ENCODE measurements at places on chromosomes 13 and 19.

DNA sequence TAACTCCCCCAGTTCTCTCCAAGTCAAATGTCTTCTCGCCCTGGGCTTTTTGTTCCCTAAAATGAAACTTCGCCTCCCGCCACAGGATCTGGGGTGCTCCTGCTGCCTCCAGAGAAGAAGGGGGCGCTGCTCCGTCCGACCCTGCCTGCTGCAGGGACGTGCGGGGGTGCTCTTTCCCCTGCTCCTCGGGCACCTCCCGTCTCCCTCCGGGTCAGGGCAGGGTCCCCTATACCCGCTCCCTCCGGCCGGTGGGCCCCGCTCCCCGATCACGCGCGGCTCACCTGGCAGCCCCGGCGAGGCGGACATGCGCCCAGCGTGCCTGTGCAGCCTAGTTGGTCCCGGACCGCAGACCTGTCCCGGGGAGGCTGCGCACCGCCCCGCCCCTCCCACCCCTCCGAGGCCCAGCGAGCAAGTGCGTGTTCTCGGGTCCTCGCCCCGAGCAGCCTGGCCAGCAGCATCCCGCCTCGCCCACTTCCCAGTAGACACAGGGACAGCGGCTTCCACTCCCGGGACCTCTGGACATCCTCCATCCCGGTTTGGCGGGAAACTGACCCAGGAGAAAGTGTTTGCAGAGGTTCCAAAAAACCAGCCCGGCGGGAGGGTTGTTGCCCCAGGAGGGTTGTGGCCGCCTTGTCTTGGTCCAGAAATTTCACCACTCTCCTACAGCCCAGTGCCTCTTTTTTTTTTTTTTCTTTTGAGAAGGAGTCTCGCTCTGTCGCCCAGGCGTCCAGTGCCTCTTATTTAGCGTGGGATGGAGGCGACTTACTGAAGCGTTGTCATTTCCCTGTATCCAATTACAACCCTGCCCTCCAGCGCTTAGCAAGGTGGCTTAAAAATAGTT lies at the start of gene OXGR1:
OXGR1 (minus strand) TSS at position 460 of the 841 bp plus-strand sequence. CDS start 6,717 bp downstream, outside the sequence.
- no peak for DNase-seq

DNA sequence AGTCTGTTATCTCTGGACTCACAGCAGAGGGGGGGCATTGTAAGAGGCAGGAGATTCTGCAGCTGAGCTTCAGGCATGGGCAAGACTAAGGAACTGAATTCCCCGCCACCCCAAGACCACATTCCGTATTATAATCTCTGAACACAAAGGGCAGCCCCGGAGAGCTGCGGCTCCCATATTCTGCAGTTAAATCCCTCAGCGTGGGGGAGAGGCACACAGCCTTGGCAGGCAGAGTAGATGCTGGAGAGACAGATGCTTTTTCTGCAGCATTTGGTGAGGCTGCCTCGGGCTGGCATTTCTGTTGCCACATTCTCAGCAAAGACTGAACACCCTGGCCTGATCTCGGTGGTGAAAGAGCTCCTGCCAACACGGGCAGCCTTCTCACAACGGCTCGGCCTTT lies 12.9 kb downstream of the CHAF1A start:
- DNase-seq: no peak

DNA sequence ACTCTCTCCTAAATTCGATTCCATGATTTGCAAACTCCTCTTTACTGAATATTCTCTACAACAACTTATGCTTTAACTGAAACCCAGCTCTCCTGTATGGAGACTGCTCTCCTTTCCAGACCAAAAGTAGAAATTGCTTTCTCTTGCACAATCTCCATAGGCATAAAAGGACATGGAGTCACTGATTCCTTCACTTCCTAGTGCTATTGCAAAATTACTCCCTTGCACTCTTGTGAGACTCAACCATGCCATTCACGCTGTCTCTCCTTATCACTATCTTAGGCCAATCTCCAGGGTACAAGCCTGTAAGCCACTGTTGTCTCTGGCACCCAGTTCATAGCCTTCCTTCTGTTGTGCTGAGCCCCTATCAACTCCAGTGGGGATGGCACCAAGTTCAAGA lies 30.6 kb downstream of the SERPINE3 start:
- DNase-seq: no peak

GRCh38 chr19:33758541-33759013 lies 38.1 kb upstream of the KCTD15 start:
- no peak for DNase-seq

DNA sequence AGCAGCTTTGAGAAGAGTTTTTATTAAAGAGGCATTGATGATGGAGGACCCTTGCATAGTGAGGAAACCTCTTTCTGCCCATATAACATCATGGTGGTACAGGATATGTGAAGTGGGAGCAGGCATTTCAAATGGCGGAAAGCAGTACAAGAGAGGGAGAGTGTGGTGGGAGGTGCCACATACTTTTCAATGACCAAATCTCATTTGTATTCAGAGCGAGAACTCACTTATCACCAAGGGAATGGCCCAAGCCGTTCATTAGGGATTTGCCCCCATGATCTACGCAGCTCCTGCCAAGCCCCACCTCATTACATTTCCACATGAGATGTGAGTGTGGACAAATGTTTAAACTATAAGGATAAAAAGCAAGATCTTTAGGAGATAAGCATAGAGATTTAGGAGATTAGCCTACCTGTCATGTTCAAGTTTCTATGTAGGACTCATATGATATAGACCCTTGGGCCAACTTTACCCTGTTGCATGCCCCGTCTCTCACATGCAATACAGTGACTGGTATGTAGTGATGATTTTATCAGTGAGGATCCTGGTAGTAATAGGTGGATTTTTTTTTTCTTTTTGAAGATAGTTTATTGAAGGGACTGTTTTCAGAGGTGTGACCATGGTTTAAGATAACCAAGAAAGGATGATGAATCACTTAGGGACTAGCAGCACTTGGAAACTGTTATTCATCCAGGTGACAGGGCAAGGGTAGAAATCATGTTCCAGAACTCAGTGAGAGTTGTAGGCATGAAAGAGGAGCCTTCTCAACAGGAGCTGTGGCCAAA lies 38.3 kb downstream of the DNAJC15 start:
- no peak for DNase-seq

DNA sequence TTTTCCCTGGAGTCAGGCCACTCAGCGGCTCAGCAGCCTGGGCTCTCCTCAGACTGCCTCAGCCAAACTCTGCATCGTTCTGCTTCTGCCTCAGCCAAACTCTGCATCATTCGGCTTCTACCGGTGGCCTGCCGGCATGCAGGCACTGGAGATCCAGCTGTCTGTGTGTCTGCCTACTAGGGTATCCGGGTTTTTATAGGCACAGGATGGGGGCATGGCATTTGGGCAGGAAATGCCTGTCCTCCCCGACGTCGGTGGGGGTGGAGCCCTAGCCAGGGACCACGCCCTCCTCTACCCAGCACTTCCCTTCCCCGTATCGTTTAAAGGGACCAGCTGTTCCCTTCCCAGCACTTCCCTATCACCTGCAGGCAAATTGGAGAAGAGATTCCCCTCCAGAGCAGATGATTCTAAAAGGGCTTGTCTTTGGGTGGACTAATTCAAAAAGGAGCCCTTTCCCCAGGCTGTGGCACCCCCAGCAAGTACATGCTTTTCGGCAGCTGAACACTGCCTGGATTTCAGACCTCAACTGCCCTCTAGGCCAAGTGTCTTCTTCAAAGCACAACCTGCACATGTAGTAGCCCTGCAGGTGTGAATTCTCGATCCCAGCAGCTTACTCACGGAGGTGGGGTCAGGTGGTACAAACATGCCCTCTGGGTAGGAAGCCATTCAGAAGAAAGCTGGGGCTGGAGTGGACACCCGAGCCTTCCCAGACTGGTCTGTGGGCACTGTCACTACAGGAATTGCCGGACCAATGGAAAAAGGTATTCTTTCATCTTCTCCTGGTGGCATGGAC lies 25.4 kb upstream of the GPR12 start:
- DNase-seq: peak; percentile 17

- DNase-seq: no peak
These were observed 206.4 kb downstream of the NHLRC3 start for GRCh38 chr13:39244561-39245230.

- DNase-seq: no peak
These were observed 59.8 kb upstream of the TPM4 start for GRCh38 chr19:16016226-16017137.

GRCh38 chr13:33717775-33718174 lies 100.2 kb upstream of the RFC3 start:
- no peak for DNase-seq

- DNase-seq: no peak
These were observed 124.6 kb downstream of the TUBA3C start for GRCh38 chr13:19056984-19057490.

DNA sequence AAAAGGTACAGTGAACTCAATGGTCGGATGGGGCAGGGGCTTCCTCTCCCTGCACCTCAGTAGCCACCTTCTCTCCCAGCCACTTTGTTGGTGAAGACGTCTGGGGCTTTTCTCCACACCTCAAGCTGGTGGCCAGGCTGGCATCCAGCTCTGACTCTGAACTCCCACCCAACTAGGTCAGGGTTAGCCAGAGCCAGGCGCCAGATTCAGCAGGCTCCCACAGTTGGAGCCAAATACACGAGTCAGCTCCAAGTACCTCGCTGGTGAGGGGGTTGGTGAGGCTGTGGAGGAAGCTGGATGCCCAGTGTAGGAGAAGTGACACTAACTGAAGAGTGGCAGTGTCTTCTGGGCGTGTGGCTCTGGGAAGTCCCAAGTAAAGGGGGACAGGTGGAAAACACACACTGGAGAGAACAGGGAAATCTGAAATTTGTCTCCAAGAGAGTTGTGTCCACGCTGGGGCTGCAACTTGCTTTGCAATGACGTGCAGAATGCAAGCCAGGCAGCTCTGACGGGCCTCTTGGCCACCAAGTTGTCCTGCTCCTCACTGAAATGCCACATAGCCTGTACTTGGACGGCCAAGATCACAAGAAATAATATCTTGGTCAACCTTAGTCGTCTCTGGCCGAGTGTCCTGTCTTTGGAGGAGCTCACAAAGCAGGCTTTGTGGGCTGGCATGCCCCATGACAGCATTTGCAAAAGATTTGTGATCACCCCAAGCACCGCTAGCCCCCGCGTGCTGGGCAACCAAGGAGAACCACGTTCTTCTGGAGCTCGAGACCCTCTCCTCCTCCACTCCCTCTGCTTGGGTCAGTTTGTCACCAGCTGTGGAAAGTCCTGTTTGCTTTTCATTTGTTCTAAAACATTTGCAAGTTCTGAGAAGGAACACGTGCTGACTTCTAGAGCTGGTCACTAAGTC lies 18.1 kb downstream of the SLC7A1 start:
- DNase-seq: no peak

DNA sequence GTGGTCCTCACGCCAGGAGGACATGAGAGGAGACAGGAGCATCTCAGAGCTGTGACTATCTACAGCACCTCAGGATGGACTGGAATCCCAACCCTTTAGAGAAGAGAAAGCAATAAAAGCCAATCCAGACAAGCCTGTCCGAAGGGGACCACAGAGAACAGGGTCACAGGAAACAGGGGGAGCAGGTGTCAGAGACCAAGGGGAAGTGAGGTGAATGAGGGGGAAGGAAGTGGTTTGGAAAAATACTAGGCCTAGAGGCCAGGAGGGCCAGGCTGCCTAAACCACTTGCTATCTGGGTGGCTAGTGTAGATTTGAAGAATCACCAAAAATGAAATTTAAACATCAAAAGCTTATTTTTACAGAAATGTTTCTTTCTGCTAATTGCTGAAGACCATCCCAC lies 16.2 kb downstream of the TMTC4 start:
- DNase-seq: no peak

GRCh38 chr13:91563799-91564198 lies 165.4 kb downstream of the GPC5 start:
- DNase-seq: no peak
